Activated T-helper 17 cell treated with anti-CD3 and anti-CD28 coated beads, Interleukin-2, amount 50 U/mL, for 72 hours (primary cell): ENCODE measurements at places on chromosomes 5 and 9.

GRCh38 chr9:115313545-115313944, 195.6 kb upstream of the TNC start:
- H3K27me3 ChIP-seq = peaks cover 4% of the 10 kb centered on the region
- H3K4me3 ChIP-seq = no peak overlapping the region
- H3K4me1 ChIP-seq = no peaks in the 10 kb centered on the region
- H3K27ac ChIP-seq = no peak overlapping the region

GRCh38 chr9:124000784-124001457, 10.6 kb upstream of the LHX2 start:
- peak overlapping the region; percentile 40 for H3K4me3 ChIP-seq
- H3K27me3 ChIP-seq = peaks cover 85% of the 10 kb centered on the region
- H3K4me1 ChIP-seq = peaks cover 24% of the 10 kb centered on the region
- ATAC-seq = no peak
- H3K27ac ChIP-seq = no peak overlapping the region
- H3K36me3 ChIP-seq = peaks cover 6% of the 10 kb centered on the region

DNA sequence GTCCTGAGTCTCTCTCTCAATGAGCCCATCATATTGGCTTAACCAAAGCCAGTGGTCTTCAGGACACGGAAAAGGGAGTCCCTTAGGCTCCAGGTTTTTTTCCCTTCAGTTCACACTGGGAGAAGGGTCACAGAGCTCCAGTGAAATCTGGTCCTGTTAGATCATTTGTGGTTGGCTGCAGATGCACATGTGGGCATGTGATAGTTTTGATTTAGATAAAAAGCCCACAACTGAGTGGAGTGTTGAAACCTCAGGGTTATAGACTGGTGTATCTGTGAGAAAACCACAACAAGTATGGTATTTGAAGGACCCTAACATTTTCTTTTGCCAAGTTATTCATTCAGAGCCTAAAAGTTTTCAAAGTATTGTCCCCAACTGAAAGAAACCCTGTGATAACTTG, 46.7 kb downstream of the PRLR start:
- no peak overlapping the region for H3K27ac ChIP-seq
- H3K27me3 ChIP-seq = peaks cover 17% of the 10 kb centered on the region
- H3K4me1 ChIP-seq = no peaks in the 10 kb centered on the region
- ATAC-seq = no peak
- no peak overlapping the region for H3K4me3 ChIP-seq

GRCh38 chr5:138241688-138242571, 28.8 kb upstream of the CDC23 start:
- H3K4me3 ChIP-seq = no peak overlapping the region
- H3K27me3 ChIP-seq = peaks cover 40% of the 10 kb centered on the region
- H3K4me1 ChIP-seq = peaks cover 5% of the 10 kb centered on the region
- peak; percentile 18 for ATAC-seq
- H3K27ac ChIP-seq = no peak overlapping the region

- H3K4me1 ChIP-seq = no peaks in the 10 kb centered on the region
- no peak overlapping the region for H3K27ac ChIP-seq
- H3K4me3 ChIP-seq = no peak overlapping the region
Observed at GRCh38 chr5:134462761-134463160, 51.1 kb upstream of the CDKN2AIPNL start.
